Muscle of leg (tissue), 16 donors: ENCODE measurements at places on chromosomes 4 and X. TPM values are rescaled to one million over a fixed set of nuclear protein-coding genes. Genes with fewer than 3 reads are reported as not detected.
A peak's percentile ranks its signal among the peaks of the same experiment; 100 is the strongest.

- DNase-seq: no peak
Measured at GRCh38 chr4:105594099-105595010, 41.9 kb downstream of the ARHGEF38 start.

Gene TEX13D
- 0.04 TPM for polyA plus RNA-seq

DNA sequence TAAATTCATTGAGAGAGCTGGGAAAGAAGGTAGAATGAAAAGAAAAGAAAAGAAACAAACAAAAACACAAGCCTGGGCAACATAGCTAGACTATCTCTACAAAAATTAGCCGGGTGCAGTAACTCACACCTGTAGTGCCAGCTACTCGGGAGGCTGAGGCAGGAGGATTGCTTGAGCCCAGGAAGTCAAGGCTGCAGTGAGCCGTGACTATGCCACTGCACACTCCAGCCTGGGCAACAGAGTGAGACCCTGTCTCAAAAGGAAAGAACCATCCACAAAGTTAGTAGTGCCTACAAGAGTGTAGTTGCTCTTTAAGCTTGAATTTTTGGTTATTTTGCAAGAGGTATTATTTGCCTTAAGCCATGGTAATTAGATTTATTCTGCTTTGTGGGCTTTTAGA is 157.7 kb downstream of the CBR4 start:
- DNase-seq: no peak

DNA sequence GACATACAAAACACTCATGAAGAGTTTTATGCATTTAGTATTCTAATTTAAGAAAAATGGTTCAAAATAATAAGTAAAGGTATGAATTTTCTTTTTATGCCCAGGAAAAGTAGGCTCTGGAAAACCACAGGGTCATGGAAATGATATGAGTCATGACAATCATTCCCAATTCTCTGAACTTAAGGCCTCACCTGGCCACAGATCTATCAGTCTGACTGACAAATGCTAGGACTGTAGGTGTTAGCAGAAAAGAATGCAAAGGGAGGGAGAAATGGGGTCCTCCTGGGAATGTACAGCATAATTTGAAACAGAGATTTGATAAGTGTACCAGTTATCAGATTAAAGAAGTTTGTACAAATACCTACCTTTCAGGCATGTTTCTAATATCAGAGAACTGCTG is 270.5 kb upstream of the ARSJ start:
- DNase-seq: no peak

Gene PTTG2
- not detected for polyA plus RNA-seq

Gene MAGEH1
- polyA plus RNA-seq: 44.0 TPM

Gene NAP1L2
- polyA plus RNA-seq: 0.70 TPM

DNA sequence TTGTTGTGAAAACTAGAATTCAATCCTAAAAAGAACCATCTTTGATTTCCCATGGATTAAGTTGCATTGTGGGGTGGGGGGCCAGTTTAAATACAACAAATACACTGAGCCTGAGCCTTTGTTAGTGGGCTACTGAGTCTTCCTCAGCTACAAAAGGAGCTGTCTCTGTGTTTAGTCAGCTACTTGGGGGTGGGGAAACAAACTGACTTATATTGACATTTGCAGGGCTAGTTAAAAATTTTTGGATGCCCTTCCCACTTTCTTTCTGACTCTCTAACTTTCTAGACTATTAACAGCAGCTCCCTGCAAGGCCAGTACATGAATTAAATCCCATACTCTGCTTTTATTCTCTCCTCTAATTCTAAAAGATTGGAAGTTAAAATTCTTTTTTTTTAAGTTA is 32.5 kb upstream of the FHDC1 start:
- no peak for DNase-seq

GRCh38 chr4:176939445-176939844 is 146.7 kb upstream of the VEGFC start:
- DNase-seq: peak; percentile 23

GRCh38 chr4:147717878-147718277 is 14.0 kb upstream of the ARHGAP10 start:
- no peak for DNase-seq

- DNase-seq: no peak
Measured at GRCh38 chrX:45850197-45850774, 649.6 kb upstream of the DIPK2B start.
